ENCODE measurements at places on chromosomes 3 and 15.

- DNase-seq: no peak
These were observed 28.8 kb upstream of the ANP32A start for GRCh38 chr15:68849497-68849896.

DNA sequence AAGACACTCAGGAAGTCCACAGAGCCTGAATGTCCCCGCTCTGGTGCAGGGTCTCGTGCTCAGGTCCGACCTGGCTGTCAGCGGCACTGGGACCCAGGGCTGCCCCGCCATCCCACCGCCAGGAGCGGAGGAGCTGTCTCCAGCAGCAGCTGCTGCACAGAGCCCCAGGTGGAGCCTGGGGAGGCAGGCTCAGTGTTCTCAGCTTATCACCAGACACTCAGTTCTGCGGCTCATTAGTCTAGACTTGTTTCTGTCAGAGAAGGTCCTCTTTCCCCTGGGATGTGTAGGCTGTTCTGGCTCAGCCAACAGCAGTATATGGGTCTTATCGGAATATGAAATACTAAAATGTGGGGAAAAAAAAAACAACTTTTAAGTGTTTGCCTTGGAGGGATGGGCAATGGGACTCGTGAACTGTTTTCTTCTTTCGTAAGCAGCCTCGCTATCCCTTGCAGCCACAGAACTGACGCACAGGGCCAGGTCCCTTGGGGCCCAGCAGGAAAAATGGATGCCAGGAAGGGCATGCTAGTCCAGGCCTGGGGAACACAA is 75.9 kb downstream of the KLF13 start:
- DNase-seq: no peak

- DNase-seq: no peak
These were observed 51.8 kb upstream of the LINGO1 start for GRCh38 chr15:77684341-77685081.

- no peak for DNase-seq
These were observed 12.0 kb downstream of the MESD start for GRCh38 chr15:80977627-80978036.

GRCh38 chr3:24494618-24495325 is at the start of gene THRB:
Gene THRB (minus strand): TSS chr3:24494850.
- DNase-seq: no peak

DNA sequence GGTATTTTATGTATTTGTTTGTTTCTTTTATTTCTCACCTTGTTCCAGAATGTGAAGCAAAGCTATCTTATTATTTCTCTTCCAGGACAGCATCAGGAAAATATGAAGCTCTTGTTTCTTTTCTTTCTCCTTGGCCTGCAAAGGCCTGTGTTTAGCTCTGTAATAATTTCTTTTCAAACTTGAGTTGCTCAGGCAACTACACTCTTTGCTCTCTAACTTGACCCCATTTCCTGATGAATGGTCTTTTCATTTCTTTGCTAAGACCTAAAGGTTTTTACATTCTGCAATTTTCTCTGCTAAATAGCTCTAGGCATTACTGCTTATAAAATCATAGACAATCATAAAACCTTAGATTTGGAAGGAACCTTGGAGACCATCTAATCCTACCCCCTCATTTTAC is 26.2 kb upstream of the ZNF770 start:
- no peak for DNase-seq

DNA sequence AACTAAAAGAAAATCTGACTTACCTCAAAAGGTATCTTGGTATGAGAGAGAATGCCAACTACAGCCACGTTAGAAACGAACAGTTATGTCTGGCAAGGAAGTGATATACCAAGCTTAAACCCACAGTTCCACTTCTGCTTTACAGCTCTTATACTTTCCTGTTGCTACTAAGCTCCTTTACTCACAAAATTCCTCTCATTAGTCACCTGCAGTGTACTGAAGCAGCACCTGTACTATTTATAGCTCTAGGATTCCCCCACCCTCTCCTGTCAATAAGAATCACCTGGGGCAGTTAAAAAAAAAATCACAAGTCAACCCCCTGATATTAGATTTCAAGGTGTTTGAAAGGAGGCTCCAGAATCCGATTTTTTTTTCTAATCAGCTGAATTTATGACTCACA is 2.9 kb upstream of the TMEM266 start:
- no peak for DNase-seq

DNA sequence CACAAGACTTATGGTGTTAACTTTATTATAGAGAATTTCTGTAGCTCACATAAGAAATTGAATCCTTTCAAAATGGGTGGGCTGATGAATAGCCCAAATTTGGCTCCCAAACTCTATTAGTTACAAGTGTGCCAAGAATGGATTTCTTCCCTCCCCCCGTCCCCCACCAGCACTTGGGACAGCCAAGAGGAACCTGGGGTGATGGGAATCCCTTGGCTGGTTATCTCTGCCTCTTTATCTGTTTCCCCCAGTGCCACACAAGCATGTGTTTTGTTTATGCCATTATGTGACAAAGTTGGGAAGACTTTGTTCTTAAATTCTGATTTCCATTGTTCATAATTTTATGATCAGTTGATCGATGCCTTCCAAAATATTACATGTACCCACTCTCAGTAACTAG is 28.3 kb downstream of the CMSS1 start:
- no peak for DNase-seq

DNA sequence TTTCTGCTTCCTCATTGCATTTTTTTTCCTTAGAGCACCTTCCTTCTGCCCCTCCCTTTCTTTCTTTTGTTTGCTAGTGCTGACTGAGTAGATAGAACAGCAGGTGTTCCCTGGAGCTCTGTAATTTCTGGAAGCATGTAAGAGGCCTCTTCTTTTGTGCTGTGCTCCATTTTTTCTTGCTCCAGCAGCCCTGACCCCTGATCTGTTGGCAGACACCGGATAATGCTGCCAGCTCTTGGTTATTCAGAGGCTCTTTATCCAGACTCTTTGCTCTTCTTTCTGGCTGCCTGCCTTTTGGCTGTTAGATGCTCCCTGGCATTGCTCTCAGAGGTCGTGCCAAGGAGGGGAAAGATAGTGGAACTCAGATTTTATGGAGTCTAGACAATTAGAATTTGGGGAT is 104.4 kb upstream of the RBMS3 start:
- no peak for DNase-seq

GRCh38 chr3:55105647-55106046 is 177.8 kb upstream of the LRTM1 start:
- DNase-seq: no peak

DNA sequence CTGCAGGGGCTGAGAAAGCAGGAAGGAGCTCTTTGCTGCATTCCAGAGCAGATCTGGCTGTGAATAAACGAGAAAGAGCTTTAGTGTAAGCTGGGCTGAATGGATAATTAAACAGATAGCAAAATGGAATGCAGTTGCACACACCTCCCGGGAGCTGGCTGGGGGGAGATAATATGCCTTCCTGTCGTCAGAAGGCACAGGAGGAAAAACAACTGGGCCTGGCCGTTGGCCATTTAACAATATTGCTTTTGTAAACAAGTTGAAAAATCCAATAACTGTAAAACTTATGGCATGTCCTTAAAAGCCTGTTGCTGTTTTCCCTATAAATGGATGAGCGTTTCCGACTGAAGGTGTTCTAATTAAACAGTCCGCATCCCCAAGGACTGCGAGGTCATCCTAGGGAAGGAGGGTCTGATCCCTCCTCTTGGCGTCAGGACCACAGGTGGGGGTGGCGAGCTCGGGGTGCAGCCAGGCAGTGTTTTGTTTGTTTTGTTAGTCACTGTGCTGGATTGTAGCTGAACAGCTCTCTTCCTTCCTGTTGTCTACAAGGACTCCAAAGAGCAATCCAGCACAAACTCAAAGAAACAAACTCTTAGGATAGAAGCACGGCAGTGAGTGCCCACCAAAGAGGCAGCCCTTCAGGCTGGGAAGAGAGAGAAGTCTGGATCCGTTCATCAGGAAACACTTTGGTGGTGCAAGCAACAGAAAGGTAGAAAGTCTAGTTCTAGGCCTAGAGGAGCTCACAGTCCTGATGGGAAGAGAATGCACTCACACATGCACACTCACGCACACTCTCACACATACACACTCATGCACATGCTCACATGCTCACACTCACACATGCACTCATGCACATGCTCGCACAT is 133.4 kb upstream of the SMAD3 start:
- DNase-seq: no peak

- DNase-seq: no peak
These were observed 325.0 kb downstream of the SATB1 start for GRCh38 chr3:18100121-18100520.

DNA sequence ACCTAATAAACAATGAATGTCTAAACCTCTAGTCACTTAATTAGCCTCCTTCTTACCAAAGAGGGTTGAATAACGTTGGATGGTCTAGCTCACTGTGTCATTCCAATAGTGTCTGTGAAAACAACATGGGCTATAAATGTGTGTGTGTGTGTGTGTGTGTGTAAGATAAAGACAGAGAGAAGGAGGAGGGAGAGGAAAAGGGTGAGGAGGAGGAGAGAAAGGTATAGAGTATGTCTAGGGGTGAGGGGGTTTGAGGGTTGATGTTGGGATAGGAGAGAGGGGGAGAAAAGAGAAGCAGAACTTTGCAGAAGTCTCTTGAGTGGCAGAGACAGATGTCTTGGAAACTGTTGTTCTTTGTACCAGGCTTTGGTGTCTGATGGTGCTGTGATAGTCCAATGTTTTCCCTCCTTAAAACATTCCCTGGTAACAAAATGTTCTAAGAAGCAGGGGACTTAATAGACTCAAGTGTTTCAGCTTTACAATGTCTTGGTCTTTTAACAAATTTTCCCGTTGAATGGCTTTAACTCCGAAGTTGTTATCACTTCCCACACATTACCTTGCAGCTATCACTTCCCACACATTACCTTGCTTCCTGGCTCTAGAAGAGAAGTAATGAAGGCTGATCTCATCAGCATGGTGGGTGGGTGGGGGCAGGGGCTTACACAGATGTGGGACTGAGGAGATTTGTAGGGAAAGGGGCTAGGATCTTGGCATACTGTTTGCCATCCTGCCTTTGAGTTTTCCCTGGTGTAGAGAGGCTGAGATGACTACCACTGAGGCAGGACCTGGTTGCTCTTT is 57.8 kb upstream of the ETV5 start:
- no peak for DNase-seq

DNA sequence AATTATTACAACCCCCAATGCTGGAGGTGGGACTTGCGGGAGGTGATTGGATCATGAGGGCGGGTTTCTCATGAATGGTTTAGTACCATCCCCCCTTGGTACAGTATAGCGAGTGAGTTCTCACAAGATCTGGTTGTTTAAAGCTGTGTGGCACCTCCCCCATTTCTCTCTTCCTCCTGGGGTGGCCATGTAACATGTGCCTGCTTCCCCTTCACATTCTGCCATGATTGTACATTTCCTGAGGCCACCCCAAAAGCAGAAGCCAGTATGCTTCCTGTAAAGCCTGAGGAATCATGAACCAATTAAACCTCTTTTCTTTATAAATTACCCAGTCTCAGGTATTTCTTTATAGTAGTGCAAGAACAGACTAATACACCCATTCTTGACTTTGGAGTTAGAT is 20.3 kb upstream of the PROK2 start:
- DNase-seq: no peak

DNA sequence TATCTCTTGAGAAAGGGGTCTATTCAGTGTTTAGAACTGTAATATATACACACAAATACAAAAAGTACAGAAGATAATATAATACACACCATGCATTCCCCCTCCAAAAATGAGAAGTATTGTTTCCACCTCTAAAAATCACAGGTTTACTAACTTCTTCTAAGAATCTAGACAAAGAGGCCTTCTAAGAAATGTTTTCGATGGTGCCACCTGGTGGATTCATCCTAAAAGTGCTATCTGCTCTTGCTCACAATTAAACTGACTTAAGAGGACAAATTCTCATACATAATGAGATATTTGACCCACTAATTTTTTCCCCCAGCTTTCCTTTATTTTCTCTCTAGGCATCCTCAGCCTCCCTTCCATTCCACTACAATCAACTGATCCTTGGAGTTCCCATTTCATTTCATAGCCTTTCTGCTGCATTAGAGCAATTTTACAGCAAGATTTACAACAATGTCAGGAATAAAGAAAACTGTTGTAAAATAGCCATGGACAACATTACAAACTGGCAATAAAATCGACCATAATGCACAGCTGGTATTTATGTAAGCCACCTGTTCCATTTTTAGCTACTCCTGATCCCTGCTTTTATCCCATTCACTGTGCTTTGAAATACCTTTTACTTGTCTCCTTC is 124.6 kb downstream of the ARRDC4 start:
- DNase-seq: no peak

All from stimulated activated CD8-positive, alpha-beta memory T cell treated with anti-CD3 and anti-CD28 coated beads, Interleukin-4, amount 100 ng/mL, for 24 hours (primary cell).